ENCODE measurements at places on chromosomes 11 and 22.

GRCh38 chr11:15840966-15841365 lies 515.4 kb downstream of the SOX6 start:
- H3K27me3 ChIP-seq: no peaks in the 10 kb centered on the region
- H3K27ac ChIP-seq: no peak overlapping the region
- no peak for DNase-seq
- H3K4me3 ChIP-seq: no peak overlapping the region
- no peaks in the 10 kb centered on the region for H3K36me3 ChIP-seq

DNA sequence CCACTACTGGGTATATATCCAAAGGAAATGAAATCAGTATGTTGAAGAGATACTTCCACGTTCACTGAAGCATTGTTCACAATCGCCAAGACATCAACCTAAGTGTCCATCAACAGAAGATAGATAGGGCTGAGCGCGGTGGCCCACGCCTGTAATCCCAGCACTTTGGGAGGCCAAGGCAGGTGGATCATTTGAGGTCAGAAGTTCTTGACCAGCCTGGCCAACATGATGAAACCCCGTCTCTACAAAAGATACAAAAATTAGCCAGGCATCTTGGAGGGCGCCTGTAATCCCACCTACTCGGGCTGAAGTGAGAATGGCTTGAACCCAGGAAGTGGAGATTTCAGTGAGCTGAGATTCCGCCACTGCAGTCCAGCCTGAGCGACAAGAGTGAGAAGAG lies 12.7 kb downstream of the EIF3F start:
- peaks cover 53% of the 10 kb centered on the region for H3K36me3 ChIP-seq
- no peak for DNase-seq
- no peak overlapping the region for H3K4me3 ChIP-seq
- no peaks in the 10 kb centered on the region for H3K27me3 ChIP-seq
- no peak overlapping the region for H3K27ac ChIP-seq

GRCh38 chr11:65903068-65903481 lies 2.9 kb upstream of the FOSL1 start:
- peaks cover 5% of the 10 kb centered on the region for H3K27me3 ChIP-seq
- H3K36me3 ChIP-seq: peaks cover 4% of the 10 kb centered on the region
- H3K4me1 ChIP-seq: peaks cover 23% of the 10 kb centered on the region
- DNase-seq: no peak

DNA sequence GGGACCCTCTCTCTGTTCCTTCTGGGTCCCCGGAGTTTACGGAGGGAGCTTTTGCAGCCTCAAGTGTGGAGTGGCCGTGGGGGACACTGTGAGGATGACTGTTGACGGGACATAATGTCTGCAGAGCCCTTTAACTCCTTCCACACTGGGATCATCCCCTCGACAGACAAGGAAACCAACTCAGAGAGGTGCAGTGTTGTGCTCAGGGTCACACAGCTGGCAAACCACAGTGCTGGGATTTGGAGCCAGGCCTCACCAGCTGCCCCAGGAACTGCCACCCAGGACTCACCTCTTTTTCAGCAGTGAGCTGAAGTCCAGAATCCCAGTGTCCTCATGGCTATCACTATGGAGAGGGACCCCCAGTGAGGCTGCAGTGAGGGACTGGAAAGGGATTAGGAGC lies 5.4 kb downstream of the MYBPC3 start:
- DNase-seq: no peak
- no peak overlapping the region for H3K4me3 ChIP-seq
- H3K4me1 ChIP-seq: no peaks in the 10 kb centered on the region
- no peaks in the 10 kb centered on the region for H3K27me3 ChIP-seq

- no peaks in the 10 kb centered on the region for H3K27me3 ChIP-seq
- peaks cover 25% of the 10 kb centered on the region for H3K36me3 ChIP-seq
- H3K4me1 ChIP-seq: peaks cover 43% of the 10 kb centered on the region
- no peak for DNase-seq
- peak overlapping the region; percentile 89 for H3K4me3 ChIP-seq
These were observed 915 bp upstream of the OSBP start for GRCh38 chr11:59616396-59616982.

DNA sequence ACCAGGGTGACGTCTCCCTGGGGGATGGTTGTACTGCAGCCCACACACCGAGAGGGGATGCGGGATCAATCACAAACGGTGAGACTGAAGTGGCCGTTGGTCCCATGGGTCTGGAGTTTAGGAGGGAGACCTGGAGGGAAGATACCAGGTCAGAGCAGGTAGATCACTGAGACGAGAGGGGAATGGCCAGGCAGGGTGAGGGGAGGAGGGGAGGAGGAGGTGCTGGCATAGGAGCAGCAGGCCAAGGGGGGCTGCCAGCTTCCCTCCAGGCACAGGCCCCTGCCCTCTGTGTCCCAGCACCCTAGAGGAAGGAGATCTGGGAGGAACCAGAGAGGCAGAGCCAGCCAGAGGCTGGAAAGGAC lies 7.0 kb downstream of the MAPK8IP2 start:
- no peaks in the 10 kb centered on the region for H3K4me1 ChIP-seq
- no peak overlapping the region for H3K27ac ChIP-seq
- no peak overlapping the region for H3K4me3 ChIP-seq
- H3K27me3 ChIP-seq: peaks cover 26% of the 10 kb centered on the region

- peaks cover 14% of the 10 kb centered on the region for H3K4me1 ChIP-seq
- H3K27ac ChIP-seq: no peak overlapping the region
- no peak overlapping the region for H3K4me3 ChIP-seq
These were observed 101.0 kb upstream of the PARVA start for GRCh38 chr11:12276356-12276755.

GRCh38 chr22:47411006-47411405 lies 648.6 kb downstream of the TBC1D22A start:
- no peaks in the 10 kb centered on the region for H3K27me3 ChIP-seq
- no peak for DNase-seq
- H3K4me3 ChIP-seq: no peak overlapping the region
- H3K27ac ChIP-seq: no peak overlapping the region

Measured in activated T-helper 2 cell treated with anti-CD3 and anti-CD28 coated beads, Interferon-gamma antibody, Interleukin-2, Interleukin-4, amounts not matched to agents 10 μg/mL and 5 μg/mL and 100 μg/mL, durations not matched to agents 14 hours and 24 hours and 36 hours (primary cell).